Stimulated activated CD8-positive, alpha-beta memory T cell treated with anti-CD3 and anti-CD28 coated beads, Interleukin-7, amount 100 ng/mL, for 1 hour (primary cell): ENCODE measurements at places on chromosomes 3 and 15.

- no peak for DNase-seq
These were observed 33.4 kb upstream of the PRR23E start for GRCh38 chr3:127159543-127159942.

DNA sequence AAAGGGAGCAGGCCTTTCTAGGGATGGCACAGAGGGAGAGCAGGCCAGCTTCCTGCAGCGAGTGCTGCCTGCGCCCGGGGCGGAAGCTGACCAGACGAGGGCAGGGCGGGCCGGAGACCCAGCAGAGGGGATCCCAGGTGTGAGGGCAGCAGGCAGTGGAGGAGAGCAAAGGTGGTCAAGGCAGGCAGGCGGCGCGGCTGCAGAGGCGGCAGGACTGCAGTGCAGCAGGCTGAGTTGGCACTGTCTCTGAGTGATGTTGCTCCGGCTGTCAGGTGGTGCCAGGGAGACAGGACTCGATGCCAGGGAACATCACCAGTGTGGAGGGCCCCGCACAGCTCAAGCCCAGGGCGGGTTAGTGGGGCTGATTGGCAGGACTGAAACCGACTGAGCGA lies 22.3 kb upstream of the PLXNA1 start:
- no peak for DNase-seq

- no peak for DNase-seq
These were observed 534.2 kb downstream of the NSUN3 start for GRCh38 chr3:94596887-94597566.

- no peak for DNase-seq
These were observed 17.1 kb downstream of the LIMD1 start for GRCh38 chr3:45611628-45612081.

- DNase-seq, result no peak
These were observed 192.7 kb upstream of the HES1 start for GRCh38 chr3:193943200-193943599.

- DNase-seq, result no peak
These were observed 276.7 kb downstream of the ADAMTSL3 start for GRCh38 chr15:83930392-83931212.

DNA sequence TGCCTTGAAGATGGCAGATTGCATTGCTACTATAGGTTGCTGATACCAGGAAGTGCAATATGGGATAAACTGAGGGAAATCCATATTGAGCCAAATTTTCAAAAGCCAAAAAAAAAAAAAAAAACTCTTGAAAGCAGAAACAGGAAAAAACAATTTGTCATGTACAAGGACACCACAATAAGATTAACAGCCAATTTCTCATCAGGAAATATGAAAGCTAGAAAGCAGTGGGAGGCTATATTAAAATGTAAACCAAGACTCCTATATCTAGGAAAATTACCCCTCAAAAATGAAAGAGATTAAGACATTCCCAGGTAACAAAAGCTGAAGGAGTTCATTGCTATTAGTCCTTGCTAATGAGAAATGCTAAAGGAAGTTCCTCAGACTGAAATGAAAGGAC lies 462.8 kb upstream of the DPH6 start:
- no peak for DNase-seq

GRCh38 chr3:152270937-152271336 lies 2.2 kb downstream of the MBNL1 start:
- DNase-seq, result no peak

DNA sequence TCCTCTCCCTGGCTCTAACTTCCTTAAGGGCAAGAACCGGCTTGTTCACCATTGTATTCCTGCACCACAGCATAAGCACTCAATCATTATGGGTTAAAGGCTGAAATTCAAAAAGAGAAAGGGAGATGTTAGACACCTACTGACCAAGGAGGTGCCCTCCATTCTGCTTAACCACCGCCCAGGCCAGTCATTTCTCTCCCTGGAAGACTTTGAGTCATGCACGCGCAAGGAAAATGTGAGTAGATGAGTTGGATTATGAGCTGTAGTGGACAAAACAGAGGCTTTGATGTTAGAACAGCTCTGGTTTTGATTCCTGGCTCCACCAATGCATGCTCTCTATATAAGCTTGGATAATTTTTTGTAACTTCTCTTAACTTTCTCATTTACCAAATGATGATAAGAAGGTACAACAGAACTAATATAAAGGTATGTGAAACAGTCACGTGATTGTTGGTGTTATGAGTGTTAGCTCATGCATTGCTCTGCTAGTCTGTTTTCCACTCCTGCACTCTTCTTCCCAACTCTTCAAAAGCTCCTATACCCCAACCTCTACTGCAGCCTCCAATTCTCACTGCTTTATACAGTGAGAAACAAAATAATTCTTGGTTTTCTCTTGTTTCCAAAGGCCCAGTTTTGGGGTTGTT lies 148.4 kb upstream of the ATP11B start:
- no peak for DNase-seq

DNA sequence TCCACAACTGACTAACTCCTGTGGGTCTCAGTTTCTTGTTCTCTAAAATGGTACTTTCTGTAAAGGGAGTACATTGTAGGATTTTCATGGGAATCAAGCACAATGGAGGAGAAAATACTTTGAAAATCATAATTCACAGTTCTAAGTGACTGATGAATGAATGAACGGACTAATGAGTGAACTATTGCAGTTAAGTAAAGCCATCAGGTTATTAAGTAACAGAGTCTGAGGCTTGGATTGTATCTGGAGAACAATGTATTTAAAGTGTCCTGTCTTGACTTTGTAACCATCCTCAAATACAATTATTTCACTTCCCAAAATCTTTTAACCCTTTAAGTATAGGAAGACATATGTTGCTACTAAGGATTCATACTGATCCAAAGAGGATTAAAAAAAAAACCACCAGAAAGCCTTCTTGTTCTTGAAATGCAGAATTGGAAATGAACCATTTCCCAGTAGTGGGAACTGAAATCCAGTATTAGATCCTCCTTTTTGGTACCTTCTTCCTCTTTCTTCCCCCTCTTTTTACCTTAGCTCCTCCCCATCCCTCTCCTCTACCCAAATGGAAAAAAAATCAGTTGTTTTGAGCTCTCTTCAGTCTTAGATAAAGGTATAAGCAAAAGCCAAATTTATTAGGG lies 13.2 kb upstream of the BCL6 start:
- DNase-seq, result no peak
